ENCODE measurements at places on chromosomes 4 and X. TPM values are rescaled to one million over a fixed set of nuclear protein-coding genes. Genes with fewer than 3 reads are reported as not detected.

The RBBP7 gene
- total RNA-seq, result 121 TPM

The GPR173 gene
- total RNA-seq, result 0.83 TPM

The RNF128 gene
- not detected for total RNA-seq

DNA sequence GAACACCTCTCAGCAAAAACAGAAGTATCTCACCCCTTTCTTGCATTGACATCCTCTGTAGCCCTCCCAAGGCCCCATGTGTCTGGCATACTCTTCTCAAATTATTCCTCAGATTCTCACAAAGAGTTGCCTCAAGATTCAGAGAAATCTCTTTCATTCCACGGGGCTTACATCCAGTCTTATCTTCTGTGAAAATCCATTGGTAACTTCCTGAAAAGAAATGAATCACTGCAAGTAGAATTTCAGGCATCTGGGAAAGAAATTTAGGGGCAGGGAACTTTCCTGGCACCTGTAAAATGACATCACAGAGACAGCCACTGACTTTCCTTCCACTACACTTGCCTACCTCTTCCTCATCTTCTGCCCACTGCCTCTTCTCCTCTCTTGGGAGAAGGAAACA, 182.5 kb upstream of the ARHGEF9 start:
- H3K27ac ChIP-seq, result no peak overlapping the region
- H3K27me3 ChIP-seq, result no peaks in the 10 kb centered on the region
- no peaks in the 10 kb centered on the region for H3K4me1 ChIP-seq
- no peak for DNase-seq
- H3K36me3 ChIP-seq, result no peaks in the 10 kb centered on the region
- H3K4me3 ChIP-seq, result no peak overlapping the region

DNA sequence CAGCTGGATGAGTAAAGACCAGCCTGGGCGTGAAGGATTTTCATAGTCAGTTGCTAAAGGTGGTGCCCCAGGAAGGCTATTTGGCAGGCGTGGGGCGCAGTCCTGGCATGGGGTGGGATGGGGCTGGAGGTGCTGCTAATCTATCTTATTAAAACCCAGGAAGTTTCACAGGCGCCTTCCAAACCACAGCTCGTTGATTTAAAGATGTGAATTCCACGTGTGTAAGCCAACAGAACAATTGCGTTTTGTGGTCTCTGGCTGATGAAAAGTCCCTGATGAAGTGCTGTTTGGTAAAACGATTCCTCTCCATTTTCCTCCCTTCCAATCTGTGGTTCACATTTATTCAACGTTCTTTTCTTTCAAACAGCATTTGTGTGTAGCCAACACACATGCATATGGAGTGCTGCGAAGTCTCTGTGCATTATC, 105.0 kb downstream of the TBL1X start:
- DNase-seq, result no peak
- H3K4me3 ChIP-seq, result no peak overlapping the region
- peaks cover 12% of the 10 kb centered on the region for H3K4me1 ChIP-seq
- H3K27me3 ChIP-seq, result no peaks in the 10 kb centered on the region

DNA sequence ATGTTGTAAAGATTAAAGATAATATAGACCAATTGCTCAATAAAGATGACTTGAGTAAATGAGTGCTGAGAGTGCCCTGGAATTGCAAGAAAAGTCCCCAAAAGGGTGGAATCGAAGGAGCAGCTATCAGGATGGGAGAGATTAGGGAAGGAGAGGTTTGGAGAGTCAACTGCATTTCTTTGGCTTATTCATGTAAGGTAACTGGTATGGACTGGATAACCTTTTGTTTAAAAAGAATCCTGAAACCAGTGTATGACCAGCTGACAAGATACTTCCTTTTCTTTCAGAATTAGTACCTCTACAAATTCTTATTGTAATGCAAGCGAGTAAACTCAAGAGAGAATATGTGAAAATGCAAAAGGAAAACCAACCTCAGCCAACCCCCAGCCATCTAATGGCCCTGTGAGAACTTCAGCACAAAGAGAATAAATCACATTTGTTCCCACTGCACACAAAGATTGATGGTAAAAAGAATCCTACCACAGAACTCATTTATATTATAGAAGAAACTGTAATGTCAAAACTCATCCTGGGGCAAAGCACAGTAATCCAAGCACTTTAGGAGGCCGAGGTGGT, 24.5 kb upstream of the SPP1 start:
- DNase-seq, result no peak
- H3K4me3 ChIP-seq, result no peak overlapping the region
- no peak overlapping the region for H3K27ac ChIP-seq
- no peaks in the 10 kb centered on the region for H3K27me3 ChIP-seq
- peaks cover 11% of the 10 kb centered on the region for H3K4me1 ChIP-seq

GRCh38 chrX:18026166-18026565, 165.1 kb upstream of the RAI2 start:
- no peak overlapping the region for H3K27ac ChIP-seq
- H3K4me1 ChIP-seq, result no peaks in the 10 kb centered on the region
- DNase-seq, result no peak
- no peaks in the 10 kb centered on the region for H3K27me3 ChIP-seq

Measured in esophagus muscularis mucosa (tissue), 4 donors.